ENCODE measurements at places on chromosomes 3 and 15.
A peak's percentile ranks its signal among the peaks of the same experiment; 100 is the strongest.

DNA sequence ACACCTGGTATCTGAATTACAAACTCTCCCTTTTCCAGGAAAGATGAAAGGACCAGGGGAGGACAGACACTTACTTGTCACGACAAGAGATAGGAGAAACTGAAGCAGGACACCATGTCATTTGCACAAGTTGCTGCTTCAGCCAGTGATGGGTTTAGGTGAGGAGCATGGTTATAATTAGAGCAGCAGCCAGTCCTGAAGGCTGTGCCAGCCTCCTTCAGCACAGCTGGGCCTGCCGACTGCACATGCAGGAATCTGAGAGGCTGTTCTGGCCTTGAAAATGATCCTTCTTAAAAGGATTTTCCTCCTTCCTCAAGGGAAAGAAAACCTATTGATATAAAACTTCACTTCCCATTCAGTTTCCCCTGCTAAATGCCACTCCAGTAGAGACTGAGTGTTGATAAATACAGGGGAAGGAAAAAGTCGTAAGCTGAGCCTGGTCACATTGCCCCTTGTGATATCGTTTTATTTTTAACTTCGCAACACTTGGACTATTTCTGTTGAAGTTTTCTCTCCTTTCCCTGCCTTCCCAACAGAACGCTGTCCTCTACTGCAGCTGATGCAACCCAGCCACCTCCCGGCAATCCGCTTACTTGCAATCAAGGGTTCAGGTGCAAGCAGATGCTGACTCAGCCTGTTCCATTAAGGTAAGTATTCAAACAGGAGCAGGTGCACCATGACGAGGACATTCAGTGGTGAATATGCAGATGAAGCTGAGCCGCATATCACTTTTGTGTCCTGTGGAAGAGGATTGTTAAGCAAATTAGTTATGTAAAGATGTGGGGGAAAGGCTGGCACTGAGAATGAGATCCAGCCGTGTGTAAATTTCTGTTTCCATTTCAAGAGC lies at the start of gene FBXO40:
FBXO40 (plus strand) TSS at position 524 of the 847 bp plus-strand sequence. CDS start 27,197 bp downstream, outside the sequence.
- DNase-seq: no peak

DNA sequence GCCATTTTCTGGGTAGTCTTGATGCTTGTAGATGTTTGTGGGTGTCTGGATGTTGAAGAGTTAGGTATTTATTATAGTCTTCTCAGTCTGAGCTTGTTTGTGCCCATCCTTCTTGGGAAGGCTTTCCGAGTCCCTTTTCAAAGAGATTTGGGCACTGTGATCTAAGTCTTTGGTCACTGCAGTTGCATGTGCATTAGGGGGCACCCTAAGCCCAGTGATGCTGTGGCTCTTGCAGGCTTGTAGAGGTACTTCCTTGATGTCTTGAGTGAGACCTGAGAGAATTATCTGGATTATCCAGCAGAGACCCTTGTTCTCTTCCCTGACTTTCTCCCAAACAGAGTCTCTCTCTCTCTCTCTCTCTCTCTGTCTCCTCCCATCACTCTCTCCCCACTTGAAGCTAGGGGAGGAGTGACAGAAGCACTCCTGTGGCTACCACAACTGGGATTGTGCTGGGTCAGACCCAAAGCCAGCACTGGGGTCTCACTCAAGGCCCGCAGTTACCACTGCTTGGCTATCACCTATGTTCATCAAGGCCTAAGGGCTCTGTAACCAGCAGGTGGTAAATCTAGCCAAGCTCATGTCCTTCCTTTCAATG lies 68.5 kb downstream of the TMCO5A start:
- peak; percentile 78 for DNase-seq

GRCh38 chr3:155805204-155805801 lies 775 bp downstream of the C3orf33 start:
- peak; percentile 52 for DNase-seq

DNA sequence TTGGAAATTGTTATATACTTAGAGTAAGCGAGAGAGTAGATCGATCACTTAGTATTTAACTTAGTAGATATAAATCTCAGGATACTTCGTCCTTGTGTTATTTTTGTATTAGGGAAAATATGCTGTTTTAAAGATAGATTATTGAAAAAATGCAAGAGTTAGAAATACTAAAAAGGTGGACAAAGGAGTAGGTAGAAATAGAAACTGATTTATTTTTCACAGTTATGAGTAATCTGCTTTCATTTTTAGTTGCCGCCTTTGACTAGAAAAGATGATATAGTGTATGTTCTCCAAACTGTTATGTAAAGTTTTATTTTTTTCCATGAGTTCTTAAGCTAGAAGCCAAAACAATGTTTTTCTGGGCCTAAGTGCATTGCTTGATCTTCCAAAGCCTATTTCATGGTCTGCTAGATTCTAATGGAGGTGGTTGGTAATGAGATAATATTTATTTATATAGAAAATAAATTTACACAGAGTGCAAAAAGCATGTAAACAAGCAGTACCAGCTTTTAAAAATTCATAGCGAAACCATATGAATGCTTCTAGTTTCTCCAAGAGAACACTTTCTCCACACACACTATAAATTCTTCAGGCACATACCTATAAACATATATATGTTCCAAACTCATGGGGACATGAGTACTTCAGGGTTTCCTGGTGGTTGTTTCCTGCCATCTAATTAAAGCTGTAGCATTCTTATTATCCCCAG lies 61.1 kb downstream of the DIPK2A start:
- no peak for DNase-seq

- DNase-seq: no peak
Observed at GRCh38 chr3:127233371-127233770, 40.4 kb downstream of the PRR23E start.

DNA sequence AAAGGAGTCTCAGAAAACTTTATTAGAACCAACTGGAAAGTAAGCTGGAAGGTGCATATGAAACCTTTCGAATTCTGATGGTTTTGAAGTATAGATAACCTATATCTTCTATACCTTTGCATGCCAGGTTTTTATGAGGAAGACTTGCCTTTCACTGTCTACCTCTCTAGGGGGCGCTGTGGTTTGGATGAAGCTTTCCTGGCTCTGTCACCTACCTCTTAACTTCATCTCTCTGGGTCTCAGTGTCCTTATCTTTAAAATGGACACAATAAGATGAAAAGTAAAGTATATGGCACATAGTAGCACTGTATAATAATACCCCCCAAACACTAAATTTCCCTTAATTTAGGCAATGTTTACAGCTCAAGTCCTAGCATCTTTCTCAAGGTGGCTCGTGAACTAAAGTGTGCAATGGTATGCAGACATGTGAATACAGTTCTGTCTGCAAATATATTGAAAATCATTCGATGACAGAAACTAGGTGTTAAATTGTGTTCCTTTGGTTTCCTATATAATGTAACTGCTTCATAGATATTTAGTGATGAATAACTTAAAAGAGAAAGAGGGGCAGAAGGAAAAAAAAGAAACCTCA lies 314.3 kb downstream of the CHST2 start:
- peak; percentile 23 for DNase-seq

DNA sequence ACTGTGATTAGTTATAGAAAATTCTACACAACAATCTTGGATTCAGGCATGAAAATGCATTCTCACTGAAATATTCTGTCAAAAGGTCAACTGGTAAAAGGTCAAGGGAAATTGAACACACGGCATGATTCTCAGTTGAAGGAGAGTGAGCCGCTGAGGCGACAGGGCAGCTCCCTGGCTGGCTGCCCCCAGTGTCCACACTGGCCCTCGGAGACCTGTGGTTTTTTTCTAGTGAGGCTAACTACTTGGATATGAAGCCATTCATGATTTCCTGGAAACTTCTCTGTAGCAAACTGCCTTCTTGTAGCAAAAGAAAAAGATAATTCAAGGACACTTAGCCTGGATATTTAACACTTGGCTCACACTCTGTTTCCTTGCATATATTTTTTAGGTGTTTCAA lies 37.2 kb downstream of the AADACL2 start:
- peak; percentile 3 for DNase-seq

- no peak for DNase-seq
Observed at GRCh38 chr3:6928064-6928463, 67.1 kb downstream of the GRM7 start.

DNA sequence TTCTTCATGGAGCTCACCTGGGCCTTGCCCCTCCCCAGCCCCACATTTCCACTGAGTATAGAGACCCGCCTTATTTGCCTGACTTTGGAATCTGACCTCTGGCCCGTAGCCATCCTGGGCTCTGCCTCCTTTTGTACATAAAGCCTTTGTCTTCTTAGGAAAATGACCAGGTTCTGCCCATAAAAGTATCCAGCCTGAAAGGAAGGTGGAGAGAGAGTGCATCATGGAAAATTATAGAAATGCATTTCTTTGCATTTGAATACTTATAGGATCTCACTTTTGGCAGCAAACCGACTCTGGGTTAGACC lies 3.6 kb upstream of the SH2D7 start:
- DNase-seq: no peak

- DNase-seq: peak; percentile 70
Observed at GRCh38 chr3:105798381-105798934, 70.4 kb downstream of the CBLB start.

DNA sequence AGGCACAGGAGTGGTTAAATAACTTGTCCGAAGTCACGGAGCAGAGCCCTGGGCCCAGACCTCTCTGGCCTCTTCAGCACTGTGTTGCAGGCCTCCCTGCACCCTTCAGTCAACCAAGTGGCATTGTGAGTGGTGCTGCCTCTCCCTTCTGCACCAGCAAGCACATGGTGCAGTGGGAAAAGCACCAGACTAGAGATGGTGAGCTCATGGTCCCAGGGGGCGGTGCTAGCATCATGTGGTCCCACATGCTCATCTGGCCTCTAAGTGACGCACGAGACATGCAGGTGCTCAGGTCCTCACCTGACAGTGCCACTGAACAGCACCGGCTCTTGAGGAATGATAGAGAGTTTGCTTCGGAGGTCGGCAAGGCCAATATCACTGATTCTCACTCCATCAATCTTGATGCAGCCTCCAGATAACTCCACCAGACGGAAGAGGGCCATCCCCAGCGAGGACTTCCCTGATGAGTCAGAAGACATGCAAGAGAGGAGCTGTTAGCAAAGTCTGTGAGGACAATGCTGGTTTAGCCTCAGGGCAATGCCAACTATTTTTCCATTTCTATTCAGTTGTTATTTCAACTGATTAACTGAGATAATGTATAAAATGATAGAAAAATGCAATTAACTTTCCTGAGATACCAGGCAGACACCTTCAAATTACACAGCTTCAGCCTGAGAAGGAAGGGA lies 53.1 kb upstream of the PARL start:
- no peak for DNase-seq

- DNase-seq: no peak
Observed at GRCh38 chr3:17187589-17188184, 302.9 kb downstream of the PLCL2 start.

- no peak for DNase-seq
Observed at GRCh38 chr15:82726816-82727215, 17.1 kb upstream of the AP3B2 start.

DNA sequence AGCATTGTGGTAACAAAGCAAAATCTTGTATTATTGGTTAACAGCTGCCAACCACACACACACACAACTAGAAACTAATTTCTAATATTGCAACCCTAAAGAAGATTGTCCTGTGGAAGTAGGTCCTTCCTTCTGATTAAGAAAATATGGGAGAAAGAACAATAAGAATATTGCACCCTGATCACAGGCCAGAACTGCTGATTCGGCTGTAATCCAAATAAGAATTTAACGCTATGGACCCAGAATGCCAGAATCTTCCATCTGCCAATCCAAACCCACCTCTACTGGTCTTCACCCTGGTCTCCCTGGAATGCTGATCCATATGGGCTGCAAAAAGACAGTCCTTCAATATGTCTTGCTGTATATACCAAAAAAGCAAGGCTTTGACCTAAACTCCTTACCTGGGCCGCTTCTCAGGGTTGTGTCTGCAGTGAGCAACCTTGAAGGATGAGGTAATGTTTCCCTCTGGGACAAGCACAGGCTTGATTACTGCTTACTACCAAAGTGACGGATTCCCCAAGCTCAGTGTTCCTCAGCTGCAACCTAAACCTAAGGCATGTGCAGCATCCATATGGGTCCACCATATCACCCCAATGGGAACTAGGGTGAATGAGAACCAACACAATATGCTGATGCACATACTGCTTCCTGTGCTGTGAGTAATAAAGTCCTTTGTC lies 8.0 kb downstream of the CCDC14 start:
- no peak for DNase-seq

- no peak for DNase-seq
Observed at GRCh38 chr3:71317749-71318457, 265.6 kb downstream of the FOXP1 start.

- no peak for DNase-seq
Observed at GRCh38 chr3:71803248-71803647, 18.3 kb upstream of the PROK2 start.

GRCh38 chr15:51828621-51829375 lies 655 bp upstream of the TMOD3 start:
- no peak for DNase-seq

All from suppressor macrophage (primary cell).